Right lobe of liver (tissue), 6 donors: ENCODE measurements at places on chromosomes 1 and 21. TPM values are rescaled to one million over a fixed set of nuclear protein-coding genes. Genes with fewer than 3 reads are reported as not detected.

The C1orf116 gene
- total RNA-seq = 0.40 TPM

The ARMH1 gene
- total RNA-seq = 18.4 TPM

The CFAP107 gene
- total RNA-seq = not detected

The NHLH1 gene
- total RNA-seq = 0.12 TPM

The OR10Z1 gene
- total RNA-seq = not detected

The DEPDC1 gene
- total RNA-seq = 0.43 TPM

The KLHDC7A gene
- 3.9 TPM for total RNA-seq

The WNT2B gene
- 0.29 TPM for total RNA-seq

The LYPD8 gene
- not detected for total RNA-seq

The CFHR5 gene
- total RNA-seq = 78.6 TPM

The AQP10 gene
- not detected for total RNA-seq

The ZBED6 gene
- total RNA-seq = 24.1 TPM

The OR2T33 gene
- not detected for total RNA-seq

The ATP6V1G3 gene
- total RNA-seq = not detected

The PADI1 gene
- total RNA-seq = 0.81 TPM

The FCAMR gene
- 5.6 TPM for total RNA-seq
